ENCODE measurements at places on chromosomes 5 and 9.

- no peak for DNase-seq
Observed at GRCh38 chr9:5586391-5586802, 42.5 kb upstream of the RIC1 start.

DNA sequence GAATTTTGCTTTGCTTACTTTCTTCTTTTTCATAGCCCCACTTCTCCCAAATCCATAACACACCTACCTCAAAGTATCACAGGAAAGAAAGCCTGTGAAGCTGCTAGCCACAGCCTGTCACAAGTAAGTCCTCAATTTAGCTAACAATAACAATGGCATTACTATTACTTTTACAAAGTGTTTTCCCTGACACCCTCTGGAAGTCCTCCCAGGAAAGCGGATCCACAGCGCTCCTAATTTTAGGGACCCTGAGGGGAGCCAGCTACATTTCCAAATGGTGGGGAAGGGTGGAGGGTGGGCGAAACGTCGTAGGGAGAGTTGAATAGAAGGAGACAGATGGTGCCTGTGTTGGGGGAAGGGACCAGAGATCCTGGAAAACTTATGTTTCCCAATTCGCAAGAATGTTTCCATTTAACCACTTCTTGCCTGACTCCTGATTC lies 523 bp upstream of the WWC1 start:
- DNase-seq: no peak

- DNase-seq: no peak
Observed at GRCh38 chr5:14148483-14148882, 5.3 kb downstream of the TRIO start.

- DNase-seq: no peak
Observed at GRCh38 chr9:83445703-83446265, 92.4 kb downstream of the FRMD3 start.

- DNase-seq: no peak
Observed at GRCh38 chr5:103724271-103724670, 161.7 kb upstream of the NUDT12 start.

DNA sequence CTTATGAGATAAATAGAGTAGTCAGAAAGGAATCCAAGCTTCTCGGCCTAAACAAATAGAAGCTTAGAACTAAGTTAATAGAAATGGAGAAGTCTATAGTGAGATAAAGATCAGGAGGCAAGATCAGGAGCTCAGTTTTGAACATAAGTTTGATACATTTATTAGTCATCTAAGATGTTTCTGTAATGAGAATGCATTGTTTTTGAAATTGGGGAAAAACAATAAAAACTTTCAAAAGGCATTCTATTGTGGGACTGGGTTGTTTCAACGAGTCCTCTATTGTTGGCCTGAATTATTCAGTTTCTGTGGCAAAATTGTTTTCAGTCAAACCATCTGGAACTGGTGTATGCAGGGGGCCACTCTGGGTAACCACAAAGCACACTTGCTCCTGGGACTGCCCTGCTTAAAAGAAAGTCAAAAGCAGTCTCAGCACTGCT lies 181.0 kb upstream of the CLINT1 start:
- DNase-seq: no peak

GRCh38 chr5:146962801-146963355 lies 84.3 kb upstream of the PPP2R2B start:
- DNase-seq: peak; percentile 10

DNA sequence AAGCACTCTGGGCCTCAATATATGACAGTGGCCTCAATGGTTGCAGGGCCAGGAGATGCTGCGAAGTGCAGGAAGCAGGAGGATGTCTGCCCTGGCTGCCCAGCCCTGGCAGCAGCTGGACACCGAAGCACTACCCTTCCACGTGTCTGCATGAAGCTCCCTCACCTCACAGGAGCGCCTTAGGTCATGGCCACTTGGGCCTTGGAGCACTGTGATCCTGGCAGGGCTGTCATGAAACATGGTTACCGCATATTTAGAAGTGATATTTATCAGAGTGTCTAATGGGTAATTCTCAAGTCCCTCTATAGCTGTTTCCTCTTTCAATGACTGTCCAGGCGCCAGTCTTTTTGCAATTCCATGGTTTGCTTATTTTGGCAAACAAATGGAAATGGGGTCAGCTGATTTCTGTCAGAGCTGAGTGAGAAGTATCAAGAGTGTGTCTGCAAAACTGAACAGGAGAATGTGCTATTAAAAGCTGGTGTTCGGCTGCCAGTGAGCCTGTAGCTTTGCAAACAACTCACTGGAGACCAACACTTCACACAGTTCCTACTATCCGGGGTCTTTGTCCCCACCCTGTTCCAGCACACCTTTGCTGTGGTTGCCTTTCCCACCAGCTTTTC lies 285.9 kb downstream of the KIF4B start:
- no peak for DNase-seq

- DNase-seq: no peak
Observed at GRCh38 chr5:11064763-11065450, 303.9 kb upstream of the DAP start.

GRCh38 chr9:127506814-127507750 lies 55.8 kb downstream of the LRSAM1 start:
- DNase-seq: no peak

GRCh38 chr5:57298295-57298984 lies 124.6 kb downstream of the GPBP1 start:
- DNase-seq: no peak

GRCh38 chr5:141369994-141370848 lies at the start of gene PCDHGB3:
PCDHGB3 (plus strand) TSS chr5:141370242; CDS start chr5:141370395, 153 bp downstream.
- DNase-seq: no peak

GRCh38 chr5:6914347-6914746 lies 201.1 kb downstream of the TENT4A start:
- DNase-seq: no peak

DNA sequence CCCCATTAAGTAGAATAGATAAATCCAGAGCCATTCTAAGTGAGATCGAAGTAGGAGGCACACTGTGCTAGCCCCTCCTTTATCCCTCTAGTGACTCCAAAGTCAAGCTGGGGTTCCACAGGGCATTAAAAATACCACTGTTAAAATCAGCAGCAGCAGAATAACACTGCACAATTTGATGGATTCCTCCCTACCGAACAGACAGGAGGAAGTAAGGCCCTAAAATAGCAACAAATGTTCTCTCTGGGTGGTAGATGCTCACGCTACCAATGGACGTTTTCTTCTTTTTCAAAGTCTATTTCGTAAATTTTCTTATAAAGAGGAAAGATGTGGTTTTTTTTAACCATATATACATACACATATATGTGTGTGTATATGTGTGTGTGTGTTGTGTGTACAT lies 54.4 kb downstream of the FBXW11 start:
- no peak for DNase-seq

DNA sequence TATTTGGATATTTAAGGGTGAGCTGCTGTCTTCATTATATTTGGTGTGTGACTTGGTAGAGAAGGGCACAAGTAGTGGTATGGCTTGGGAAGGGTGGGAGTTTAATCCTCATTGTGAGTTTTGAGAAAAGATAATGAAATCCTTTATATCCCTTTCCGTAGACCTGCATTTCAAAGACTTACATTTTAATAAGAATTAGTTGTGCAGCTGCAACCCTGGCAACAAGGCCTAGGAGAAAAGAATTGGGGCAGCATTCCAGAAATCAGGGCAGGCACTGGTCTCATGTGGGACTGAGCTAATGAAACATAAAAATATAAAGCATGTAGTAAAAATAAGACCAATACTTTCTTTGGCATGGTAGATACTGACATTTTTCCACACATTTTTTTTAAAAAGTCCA lies 60.5 kb downstream of the CDC42SE2 start:
- no peak for DNase-seq

GRCh38 chr5:67686746-67687145 lies 490.1 kb upstream of the CD180 start:
- no peak for DNase-seq

GRCh38 chr5:34867660-34868059 lies 28.7 kb downstream of the TTC23L start:
- DNase-seq: no peak

DNA sequence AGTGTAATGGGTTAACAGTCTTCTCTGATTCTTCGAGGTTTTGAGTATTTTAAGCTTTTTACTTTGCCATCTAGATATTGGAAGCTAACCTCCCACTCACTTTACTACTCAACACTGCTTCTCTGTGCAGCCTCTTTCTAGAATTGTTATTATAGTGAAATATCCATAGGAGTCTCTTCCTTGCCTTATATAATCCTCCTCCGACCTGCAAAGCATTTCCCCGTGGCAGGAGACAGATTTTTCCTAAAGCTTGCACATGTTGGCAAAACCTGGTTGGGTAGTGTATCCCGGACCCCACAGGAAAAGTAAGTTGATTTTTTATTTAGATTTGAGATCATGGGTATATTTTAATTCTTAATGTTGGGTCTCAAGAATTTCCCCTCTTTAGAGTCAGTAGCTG lies 249.1 kb downstream of the CD180 start:
- no peak for DNase-seq

DNA sequence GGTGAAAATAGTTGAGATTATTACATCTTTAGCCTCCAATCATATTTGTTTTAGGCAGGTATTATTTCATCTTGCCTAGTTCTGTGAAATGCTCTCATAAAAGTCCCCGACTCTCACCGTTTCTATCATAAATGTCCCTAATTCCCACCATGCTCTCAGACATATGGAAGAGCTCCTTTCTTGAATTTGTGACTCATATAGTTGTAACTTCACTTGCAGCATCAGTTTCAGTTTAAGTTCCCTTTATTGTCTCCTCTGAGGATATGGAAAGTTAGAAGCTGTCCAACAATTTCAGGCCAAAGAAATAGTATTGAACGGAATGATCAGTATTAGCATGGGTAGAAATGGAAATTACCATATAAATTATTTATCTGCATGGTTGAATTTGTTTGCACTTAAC lies 187.5 kb upstream of the NR4A3 start:
- no peak for DNase-seq

DNA sequence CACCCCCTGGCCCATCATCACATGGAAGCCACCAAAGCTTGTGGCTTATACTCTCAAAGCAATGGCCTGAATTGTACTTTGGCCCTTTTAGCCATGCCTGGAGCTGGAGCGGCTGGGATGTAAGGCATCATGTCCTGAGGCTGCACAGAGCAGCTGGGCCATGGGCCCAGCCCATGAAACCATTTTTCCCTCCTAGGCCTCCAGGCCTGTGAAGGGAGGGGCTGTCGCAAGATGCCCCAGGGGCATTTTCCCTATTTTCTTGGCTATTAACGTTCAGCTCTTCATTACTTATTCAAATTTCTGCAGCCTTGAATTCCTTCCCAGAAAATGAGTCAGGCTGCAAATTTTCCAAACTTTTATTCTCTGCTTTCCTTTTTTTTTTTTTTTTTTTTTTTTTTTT lies 27.7 kb downstream of the FST start:
- no peak for DNase-seq

DNA sequence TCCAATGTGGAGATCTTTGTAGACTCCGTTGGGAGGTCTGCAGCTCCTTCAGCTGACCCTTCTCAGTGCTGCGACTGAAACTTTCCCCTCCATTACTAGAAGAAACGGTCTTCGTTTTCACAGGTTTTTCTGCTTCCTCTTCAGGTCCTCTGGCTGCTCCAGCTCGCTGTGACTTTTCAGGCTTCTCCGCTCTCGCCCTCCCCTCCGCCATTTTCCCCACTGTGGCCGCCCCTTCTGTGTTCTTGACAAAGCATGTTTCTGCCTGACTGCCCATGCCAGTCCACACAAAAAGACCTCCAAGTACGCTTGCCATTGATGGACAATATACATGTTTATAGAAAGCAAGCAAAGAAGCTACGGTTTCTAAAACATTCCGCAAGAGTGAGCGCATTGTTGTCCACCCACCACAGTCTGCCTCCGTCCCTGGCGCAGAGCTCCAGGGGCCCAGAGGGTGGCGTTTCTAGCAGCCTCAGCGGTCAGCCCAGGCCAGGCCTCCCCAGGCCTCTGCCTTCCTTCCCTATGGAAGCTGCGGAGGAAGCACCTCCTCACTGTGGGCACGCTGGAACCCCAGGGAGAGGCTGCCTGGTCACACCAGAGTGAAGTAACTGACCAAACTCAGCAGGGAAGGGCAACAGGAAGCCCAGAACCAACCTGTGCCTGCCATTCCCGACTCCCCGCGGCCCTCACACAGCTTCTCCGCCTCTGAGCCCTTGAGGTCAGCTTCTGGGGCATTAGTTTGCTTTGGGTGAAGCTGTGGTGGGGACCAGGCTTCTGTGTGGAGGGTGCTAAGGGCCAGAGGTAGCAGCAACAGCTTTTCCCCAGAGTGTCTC lies 19.9 kb upstream of the S1PR3 start:
- no peak for DNase-seq

DNA sequence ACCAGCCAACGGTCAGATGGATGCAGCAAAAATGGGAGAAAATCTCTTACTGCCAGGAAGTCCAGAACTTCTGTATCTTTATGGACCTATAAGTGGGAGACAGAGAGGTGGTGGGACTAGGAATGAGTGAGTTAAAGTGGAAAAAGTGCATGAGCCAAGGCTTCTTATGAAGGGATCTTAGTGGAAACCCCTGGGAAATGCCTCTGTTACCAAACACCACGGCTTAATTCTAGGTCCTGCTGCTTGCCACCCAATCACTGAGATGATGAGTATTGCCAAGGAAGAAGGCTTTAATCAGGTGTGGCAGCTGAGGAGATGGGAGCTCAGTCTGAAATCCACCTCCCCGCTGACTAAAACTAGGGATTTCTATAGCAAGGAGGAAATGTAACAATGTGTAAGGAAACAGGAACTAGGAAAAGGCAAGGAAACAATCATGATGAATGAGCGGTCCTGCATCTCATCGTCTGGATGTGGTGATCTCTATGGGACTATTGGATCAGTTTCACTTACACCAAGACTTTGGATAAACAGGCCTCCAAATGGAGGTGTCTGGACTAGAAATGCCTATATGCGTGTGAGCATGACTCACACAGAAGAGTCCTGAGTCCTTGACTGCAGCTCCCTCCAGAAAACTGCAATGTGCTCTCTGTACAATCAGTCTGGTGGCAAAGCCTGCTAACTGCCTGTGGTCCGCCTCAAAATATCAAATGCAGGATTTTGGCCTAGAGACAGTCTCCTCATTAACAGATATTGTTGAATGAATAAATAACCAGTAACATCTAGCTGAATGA lies 98.2 kb upstream of the PRR16 start:
- no peak for DNase-seq

- DNase-seq: no peak
Observed at GRCh38 chr5:179417696-179418095, 72.4 kb upstream of the ADAMTS2 start.

DNA sequence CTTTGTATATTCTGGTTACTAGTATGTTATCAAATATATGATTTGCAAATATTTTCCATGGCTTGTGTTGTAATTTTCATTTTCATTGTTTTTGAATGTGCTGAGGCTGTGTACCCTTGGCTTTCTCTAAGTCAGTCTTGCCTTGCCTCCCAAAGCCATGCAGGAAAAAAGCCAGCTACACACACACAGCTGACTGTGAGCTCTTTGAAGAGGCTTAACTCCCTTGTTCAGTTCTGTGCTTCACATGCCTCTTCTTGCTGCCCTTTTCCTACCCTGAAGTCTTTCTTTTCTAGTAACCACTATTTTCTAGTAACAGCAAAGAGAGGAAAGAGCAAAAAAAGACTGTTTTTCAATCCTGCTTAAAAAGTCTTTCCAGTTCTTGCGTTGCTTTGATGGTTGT lies 53.9 kb downstream of the KCNN2 start:
- DNase-seq: no peak

DNA sequence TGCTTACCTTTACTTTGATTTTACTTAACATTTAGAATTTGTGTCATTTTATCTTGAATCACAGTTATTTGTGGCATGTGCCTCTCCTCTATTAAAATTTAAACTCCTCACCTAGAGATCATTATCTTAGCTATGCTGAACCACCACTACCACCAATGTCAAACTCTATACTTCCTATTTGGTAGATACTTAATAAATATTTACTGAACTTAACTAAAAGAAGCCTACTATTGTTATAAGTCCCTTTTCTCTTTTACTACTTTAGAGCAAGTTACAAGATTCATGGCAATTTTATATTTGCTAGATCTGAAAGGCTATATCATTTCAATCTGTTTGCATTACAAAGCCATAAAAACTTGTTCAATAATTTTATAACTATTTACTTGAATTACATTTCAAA lies 273.3 kb upstream of the CCNH start:
- no peak for DNase-seq

Measured in NCI-H1436 treated with DMSO at 0.1 percent for 48 hours (cell line).